ENCODE measurements at places on chromosomes 16 and 17.

DNA sequence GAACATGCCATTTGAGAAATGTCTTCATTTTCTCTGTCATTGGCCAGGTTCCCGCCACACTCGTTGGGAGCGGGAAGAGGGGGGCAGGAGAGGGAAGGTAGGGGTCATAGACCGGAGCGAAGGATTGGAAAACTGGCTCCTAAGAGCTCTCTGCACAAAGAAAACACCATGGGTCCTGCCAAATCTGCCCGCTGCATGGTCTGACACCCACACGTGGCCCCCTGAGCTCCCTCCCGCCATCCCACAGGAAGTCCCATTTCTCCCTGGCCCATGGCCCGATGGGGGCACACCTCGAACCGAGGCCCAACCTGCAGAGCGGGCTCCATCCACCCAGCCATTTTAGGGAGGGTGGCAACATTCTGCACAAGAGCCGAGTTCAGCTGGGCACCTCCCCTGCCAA lies 159.6 kb downstream of the SALL1 start:
- no peak for DNase-seq

DNA sequence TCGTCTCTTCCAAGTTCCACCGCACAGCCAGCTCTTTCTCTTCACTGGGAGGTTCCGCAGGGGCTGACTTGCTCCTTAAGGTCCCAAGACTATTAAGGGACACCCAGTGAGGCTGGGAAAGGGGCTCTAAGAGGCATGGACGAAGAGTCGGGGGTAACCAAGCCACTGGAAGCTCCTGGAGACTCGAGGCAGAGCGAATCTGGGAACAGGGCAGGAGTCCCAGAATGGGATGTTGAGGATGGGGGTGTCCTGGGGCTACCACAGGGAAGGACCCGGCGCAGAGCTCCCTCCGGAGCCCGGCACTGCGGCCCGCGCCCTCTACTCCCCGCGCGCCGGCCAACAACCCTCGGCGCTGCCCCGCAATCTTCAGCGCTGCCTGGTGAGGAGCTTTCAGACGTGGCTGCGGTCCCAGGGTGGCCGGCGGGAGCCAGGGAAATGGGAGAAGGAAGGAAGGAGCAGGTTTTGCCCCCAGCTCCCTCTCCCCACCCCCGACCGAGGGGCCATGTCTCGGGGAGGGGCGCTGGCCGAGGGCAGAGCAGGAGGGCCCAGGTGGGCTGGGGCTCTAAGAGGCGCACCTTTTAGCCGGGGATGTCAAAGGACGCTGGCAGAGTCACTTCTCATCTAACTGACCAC lies 581 bp downstream of the CHST5 start:
- no peak for DNase-seq

DNA sequence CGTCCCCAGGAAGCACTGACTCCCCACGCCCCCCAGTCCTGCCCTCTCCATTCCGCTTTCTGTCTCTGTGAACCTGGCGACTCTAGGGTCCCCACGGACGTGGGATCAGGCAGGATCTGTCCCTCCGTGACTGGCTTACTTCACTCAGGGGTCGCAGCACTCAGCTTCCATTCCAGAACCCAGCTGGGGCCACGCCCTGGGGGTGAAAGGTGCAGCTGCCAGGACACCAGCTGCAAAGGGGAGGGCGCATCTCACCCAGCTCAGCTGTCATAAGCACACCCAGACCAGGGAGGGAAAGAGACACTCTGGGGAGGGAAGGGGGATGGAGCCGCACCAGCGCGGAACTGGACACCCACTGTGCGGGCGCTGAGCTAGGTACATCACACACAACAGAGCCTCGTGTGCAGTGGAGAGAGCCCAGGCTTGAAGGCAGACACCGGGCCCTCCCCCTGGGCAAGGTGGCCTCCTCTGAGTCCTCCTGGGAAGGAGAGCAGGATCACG lies 18.5 kb upstream of the HEXD start:
- DNase-seq, result no peak

GRCh38 chr17:21400816-21401593 lies 24.8 kb downstream of the KCNJ12 start:
- no peak for DNase-seq

DNA sequence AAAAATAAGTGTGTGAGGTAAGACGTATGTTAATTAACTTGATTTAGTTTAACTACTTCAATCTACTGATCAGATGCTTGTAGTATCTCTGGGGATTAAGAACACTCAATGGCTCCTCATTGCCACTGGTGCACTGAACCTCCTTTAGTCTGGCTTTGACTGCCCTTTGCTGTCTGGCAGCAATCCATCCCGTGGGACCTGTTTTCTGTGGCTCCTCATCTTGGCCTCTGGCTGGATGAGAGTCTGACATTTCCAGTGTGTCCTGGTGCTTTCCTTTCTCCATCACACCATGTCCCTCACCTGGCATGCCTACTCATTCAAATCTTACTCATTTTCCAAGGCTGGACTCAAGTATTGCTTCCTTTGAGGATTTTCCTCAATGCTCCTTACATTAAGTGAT lies 212.2 kb downstream of the CA10 start:
- no peak for DNase-seq

DNA sequence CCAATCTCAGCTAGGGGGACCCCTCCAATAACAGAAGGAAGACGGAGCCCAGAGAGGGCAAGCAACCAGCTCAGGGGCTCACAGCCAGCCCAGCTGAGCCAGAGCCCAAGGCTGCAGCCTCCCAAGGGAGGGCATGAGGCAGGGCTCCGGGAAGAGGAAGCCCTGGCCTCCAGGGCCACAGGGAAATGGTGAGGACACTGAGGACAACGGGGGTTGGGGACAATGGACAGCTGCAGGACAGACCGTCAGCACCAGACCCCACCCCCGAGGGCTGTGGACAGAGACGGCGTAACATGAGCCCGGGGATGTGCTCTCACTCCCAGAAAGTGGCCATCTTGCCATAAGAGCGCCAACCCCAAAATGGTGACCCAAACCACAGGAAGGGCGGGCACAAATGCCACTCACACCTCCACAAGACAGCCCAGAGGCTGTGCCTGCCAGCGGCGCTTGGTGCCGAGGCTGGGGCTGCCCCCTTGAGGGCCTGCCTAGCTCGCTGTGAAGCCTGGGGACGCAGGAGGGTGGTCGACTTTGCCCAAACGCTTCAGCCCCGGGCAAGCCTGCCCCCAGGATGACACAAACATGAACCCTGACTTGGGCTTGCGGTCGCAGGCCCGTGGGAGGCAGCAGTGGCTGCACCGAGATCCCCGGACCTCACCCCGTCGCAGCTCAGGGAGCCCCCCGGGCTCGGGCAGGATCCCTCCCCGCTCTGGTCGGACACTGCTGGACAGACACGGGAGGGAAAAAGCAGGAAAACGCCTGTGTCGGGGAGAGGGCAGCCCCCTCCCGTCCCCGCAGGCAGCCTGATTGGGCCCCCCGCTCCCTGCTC lies 10.5 kb downstream of the PIMREG start:
- DNase-seq, result peak; percentile 31

- no peak for DNase-seq
Observed at GRCh38 chr17:39846205-39846604, 17.9 kb downstream of the IKZF3 start.

- no peak for DNase-seq
Observed at GRCh38 chr16:59478838-59479237, 744.7 kb upstream of the GOT2 start.

DNA sequence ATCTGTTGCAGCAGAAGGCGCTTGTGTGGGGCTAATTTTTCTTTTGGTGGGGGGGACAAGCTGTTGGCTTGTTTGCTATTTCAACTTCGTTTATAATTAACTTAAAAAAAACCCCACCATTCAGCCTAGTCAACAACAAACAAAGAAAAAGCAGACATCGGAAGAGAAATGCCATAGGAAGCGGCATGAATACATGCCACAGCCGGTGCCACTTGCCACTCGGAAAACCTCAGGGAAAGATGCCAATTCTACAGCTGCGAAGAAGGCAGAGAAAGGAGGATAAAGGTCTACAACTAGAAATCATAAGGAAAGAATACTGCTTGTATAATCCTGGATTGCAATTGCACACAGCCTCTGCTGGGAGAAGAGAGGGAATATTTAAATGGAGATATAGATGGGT lies 254.4 kb upstream of the PMFBP1 start:
- DNase-seq, result no peak

- DNase-seq, result no peak
Observed at GRCh38 chr17:21171309-21171922, 42.5 kb downstream of the TMEM11 start.

DNA sequence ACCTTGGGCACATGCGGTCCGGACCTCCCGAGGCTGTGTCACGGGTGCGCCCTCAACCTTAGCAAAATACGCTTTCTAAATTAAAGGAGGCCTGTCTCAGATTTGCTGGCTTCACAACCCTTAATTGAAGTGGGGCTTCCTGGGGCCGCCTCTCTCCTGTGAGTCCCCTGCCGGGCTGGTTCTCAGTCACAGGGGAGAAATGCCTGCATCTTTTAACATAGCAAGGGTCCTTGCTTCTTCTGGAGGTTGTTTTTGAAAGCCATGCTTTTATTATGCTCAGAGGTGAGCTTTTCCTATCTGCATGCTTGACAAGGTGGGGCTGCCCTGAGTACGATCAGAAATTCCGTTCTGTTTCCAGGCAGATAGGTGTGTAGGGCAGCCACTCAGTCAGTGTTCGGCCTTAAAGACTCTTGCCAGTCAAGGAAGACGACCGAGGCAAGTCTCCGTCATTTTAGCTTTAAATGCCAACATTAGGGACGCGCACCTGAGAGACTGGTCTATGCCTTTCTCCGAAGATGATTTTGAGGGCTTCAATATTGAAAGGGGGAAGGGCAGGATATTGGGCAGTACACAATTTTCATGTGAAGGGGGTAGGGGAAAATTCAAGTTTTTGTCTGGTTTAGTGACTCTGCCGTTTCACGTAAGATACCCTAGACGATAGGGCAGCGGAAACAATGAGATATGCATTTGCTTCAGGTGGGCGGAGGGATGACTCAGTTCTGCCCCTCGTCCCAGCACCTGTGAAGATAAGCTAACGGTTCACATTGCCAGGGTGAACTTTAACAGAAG lies 5.5 kb upstream of the SLC7A5 start:
- DNase-seq, result no peak

DNA sequence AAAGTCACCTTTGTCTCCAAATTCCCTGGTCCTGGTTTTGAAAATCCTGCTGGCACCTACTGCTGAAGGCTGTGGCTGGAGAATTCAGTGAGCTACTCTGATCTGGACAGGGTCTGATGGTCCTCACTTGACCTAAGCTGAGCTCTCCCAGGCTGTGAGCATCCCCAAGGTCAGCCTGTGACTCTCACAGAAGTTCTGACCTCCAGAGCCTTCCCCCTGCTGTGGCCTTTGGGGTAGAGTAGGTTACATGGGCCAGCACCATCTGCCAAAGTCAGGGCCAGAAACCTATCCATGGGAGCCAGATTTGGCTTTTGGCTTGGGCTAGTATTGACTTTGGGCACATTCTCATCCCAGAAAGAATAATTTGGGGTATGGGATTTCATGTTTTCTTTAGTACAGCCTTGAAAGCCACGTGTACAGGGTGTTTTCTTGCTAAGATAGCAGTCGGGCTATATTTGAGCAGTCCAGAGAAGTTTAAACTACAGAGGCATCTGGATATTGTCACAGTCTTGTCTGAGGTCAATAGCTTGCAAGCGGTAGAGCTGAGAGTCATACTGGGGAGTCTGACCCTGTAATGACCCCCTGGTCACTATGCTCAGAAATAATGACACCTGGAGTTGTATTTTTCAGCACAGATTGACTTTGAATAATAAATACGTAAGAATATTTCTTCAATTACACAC lies 6.2 kb upstream of the AGRP start:
- no peak for DNase-seq

DNA sequence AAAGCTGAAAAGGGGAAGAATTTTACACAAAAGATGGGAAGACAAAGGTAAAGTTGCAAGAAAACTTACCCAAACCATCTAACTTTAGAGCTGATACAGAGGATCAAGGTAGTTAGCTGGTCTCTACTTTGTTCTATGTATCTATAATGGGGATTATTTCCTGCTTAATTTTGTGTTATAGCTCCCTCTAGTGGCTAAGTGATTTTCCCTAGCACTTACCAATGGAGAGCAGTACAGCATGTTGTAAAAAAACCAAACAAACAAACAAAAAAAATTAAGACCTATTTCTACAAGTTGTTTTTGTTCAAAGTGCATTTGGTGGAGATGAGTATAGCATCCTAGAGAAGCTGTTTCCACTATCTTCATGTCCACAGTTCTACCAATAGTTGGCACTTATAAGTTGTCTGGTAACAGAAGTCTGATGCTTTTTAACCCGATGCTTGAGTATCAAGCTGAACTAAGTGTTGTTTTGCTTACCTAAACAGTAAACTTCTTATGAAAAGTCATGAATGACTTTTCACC lies 7.5 kb downstream of the SRSF1 start:
- DNase-seq, result no peak

DNA sequence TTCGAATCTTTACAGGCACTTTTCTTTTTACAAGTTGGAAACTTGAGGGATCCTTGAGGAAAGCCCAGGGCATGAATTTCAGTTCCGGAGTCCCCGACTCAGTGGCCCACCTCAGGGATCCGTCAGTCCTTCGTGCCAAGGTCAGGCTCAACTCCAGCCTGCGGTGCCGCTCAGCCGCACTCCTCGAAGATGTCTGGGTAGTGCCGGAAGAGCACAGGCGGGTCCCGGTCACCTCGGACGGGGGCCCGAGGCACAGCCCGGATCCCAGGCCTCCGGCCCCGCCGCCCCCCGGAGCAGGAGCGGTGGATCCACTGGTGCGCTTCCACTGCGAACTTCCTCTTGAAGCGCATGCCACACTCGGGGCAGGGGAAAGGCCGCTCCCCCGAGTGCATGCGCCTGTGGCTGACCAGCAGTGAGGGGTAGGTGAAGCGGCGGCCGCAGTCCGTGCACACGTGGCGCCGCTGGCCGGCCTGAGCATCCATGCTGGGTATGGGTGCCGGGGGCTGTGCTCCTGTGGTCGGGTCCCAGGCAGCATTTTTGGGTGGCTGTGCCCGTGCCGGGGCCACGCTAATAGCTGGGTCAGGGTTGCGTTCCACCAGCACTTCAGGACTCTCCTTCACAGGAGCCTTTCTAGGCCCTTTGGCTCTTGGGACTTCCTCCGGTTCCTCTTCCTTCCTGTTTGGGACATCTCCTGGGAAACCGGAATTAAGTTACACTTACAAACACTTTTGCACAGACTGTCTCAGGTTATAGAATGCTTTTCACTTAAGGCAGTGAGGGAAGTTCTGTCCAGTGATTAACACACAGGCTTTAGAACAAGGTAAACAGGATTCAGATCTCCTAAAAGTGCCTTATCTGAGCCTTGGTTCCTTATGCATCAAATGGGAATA lies 1.5 kb downstream of the ZNF688 start:
- DNase-seq, result no peak

- DNase-seq, result no peak
Observed at GRCh38 chr17:78449983-78450595, 71.6 kb downstream of the PGS1 start.

DNA sequence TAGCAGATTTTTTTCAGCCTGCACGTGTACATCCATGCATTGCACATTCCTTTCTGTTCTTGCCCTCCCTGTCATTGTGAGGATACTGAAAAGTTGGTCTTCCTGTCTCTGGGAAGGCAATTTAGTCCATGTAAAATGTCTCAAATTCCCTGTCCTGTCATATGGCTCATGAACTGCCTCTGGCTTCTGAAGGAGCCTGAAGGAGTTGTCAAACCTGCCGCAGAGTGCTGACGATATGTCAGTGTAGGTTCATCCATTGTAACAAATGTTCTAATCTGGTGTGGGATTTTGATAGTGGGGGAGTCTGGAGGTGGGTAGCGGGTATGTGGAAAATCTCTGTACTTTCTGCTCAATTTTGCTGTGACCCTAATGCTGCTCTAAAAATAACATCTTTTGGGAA lies 59.6 kb downstream of the YPEL2 start:
- DNase-seq, result no peak
